ENCODE measurements at places on chromosomes 11 and 22.

DNA sequence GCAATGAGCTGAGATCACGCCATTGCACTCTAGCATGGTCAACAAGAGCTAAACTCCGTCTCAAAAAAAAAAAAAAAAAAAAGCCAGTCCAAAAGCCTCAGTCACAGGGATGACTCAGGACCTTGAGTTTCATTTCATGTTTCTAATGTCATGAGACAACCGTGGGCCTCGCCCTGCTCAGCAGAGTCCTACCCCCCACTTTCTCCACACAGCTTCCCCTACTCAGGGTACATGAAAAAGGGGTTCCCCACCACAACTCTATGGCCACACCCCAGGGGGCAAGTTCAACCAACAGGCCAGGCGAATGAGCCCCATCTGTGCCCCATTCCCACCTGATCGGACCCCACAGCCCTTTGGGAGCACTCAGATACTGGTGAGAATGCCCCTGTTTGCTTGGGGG, 24.3 kb upstream of the ADA2 start:
- DNase-seq = no peak

GRCh38 chr11:2945031-2945756, 16.0 kb upstream of the PHLDA2 start:
- DNase-seq = no peak

- no peak for DNase-seq
Observed at GRCh38 chr11:134976551-134976950, 564.5 kb upstream of the B3GAT1 start.

GRCh38 chr11:67588136-67588503, 4.5 kb downstream of the GSTP1 start:
- DNase-seq = no peak

All from KG1 (cell line).